Neuronal stem cell (in vitro differentiated cells): ENCODE measurements at places on chromosomes 12 and 14.

- no peak for DNase-seq
Measured at GRCh38 chr12:51181558-51181957, 8.6 kb upstream of the TFCP2 start.

DNA sequence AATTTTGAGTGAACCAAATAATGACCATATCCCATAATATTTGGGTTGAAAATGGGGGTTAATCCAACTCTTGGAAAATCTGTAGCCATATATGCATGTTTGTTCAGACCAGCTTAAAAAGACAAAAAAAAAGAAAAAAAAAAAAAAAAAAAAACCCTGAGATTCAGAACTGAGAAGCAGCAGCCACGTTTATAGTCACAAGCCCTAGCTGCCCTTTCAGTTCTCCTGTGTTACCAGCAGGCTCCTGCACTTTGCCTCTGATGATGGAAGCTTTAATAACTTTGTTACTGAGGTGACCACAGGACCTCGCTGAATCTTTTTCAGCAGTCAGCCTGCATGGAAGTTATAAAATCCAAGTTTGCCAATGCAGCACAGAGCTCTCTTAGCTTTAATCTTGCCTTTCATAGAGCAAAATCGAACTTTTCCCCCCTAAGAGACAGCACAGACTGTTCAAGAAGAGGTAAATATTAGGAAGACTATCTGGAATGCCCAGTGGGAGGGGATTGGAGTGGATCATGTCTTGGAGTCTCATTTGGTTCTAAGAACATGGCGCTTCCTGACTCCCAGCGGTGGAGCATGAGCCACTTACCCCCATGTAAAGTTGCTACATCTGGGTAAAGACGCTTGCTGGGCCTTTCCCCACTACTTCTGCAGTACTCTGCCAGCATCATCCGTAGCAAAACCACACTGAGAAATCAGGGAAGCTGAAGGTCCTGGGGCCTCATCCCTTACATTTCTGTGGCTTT lies 20.6 kb downstream of the GNG2 start:
- no peak for DNase-seq

DNA sequence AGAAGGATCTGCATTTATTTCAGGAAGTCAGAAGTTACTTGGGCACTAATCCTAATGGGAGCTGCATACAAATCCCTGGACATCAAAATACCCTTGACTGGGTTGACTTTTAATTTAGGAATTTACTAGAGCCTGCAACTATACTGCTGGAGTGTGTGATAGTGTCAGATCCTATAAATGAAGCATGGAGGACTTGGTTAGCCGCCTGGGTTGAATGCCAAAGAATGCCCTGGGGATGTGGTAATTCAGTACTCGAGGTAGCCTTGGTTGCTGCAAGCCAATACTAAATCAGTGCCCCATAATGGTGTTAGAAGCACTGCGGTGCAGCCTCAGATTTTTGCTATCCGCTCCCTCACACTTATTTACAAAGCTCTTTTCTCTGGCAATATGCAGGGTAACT lies 184.9 kb downstream of the CAPZA3 start:
- DNase-seq, result no peak

- DNase-seq, result no peak
Measured at GRCh38 chr14:81669308-81669707, 135.7 kb upstream of the SEL1L start.
